ENCODE measurements at places on chromosomes 3 and 15.
A peak's percentile ranks its signal among the peaks of the same experiment; 100 is the strongest.

GRCh38 chr3:47425383-47425778 lies 44.6 kb downstream of the PTPN23 start:
- DNase-seq = no peak

- DNase-seq = no peak
Observed at GRCh38 chr3:196012481-196012880, 69.4 kb downstream of the TFRC start.

DNA sequence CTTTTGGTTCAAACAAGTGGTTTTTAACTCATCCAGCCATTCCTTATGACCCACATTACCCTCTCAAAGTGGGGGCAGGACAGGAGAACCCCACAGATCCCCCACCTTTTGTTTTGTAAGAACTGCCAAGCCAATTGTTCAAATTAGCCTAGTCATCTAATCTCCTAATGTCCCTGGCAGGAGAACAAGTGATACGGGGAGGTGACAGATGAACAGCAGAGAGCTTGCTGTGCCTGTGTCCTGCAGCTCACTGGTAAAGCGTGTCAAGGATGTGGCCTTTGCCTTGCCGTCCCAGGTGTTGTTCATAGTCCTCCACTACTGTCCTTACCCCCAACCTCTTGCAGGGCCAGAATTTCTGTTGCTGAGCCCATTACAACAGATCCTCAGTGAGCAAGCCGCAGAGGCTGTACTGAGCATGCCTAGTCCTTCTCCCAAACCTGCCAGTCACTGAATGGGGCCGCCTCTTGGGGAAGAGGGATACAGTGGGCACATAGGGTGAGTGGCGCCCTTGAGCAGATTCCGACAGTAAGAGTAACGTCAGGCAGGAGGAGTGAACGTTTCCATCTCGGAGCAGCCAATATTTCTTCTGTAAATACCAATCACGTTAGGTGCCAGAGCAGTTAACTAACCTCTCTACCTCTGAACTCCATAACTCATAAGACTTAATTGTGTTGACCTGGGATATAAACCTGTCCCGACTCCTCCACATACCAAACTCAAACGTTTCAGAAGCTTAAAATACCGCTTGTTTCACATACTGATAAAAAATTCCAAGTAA lies 87.4 kb downstream of the ITPR1 start:
- no peak for DNase-seq

- no peak for DNase-seq
Observed at GRCh38 chr3:45848392-45848791, 6.5 kb upstream of the LZTFL1 start.

- no peak for DNase-seq
Observed at GRCh38 chr3:119808843-119809242, 26.9 kb downstream of the NR1I2 start.

DNA sequence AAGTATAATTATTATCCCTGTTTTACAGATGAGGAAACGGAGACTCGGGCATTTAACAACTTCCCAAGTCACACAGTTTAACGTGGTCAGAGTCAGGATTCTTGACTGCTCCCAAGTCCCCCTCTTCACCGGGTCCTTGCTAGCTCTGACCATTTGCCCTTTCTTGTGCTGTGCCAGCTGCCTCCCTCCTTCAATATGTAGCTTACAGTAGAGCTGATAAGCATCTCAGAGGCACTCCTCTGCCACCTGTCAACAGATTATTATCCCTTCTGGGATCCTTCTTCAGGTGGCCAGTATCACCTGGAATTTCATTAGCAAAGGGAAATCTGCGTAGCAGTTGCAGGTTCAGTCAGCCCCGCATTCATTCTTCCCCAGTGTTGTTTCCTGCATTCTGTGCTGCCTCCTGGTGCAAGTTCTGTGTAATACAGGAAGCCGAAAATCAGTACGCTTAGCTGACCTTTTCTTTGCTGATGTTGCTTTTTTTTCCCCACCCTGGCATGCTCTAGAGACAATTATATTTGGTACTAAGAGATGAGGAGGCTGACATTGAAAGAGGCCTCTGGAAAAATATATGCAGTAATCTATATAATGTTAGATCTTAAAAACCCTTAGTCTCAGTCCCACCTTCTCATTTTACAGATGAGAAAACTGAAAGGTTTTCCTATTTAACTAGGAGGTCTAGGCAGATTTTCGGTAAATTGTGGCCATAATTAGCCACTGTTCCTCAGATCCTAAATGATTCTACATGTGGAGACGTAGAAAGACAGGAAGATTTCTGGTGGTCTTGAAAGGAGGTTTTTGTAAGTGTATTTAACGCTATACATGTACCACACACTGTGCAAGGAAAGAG lies 24.8 kb downstream of the TMOD2 start:
- no peak for DNase-seq

DNA sequence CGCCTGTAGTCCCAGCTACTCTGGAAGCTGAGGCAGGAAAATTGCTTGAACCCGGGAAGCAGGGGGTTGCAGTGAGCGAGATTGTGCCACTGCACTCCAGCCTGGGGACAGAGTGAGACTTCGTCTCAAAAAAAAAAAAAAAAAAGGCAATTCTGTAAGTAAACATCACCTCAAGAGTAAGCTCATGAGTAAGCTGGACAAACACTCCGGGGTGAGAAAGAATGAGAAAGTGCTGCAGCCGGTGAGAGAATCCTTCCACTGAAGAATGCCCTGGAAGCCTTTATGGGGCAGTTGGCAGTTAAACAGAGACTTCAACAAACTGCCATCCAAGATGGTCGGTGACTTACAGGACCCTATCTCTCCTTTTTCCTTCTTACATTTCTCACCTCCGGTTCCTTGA lies 47.5 kb downstream of the FEZF2 start:
- DNase-seq = no peak

DNA sequence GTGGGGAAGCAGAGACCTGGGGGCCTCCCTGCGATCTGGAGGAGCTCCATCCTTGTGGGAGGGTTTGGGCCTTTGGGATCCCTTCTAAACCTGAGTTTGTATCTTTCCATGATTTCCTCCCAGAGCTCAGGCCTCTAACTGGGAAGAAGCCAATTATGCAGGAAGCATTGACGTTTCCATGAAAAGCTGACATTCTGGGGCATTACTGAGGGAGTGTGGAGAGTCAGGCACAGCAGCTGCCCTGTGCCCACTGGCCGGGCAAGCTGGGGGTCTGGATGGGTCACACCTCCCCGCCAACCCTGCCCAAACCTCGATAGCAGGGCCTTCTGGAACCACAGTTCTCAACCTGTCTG lies 74.9 kb downstream of the EFCAB12 start:
- DNase-seq = no peak

DNA sequence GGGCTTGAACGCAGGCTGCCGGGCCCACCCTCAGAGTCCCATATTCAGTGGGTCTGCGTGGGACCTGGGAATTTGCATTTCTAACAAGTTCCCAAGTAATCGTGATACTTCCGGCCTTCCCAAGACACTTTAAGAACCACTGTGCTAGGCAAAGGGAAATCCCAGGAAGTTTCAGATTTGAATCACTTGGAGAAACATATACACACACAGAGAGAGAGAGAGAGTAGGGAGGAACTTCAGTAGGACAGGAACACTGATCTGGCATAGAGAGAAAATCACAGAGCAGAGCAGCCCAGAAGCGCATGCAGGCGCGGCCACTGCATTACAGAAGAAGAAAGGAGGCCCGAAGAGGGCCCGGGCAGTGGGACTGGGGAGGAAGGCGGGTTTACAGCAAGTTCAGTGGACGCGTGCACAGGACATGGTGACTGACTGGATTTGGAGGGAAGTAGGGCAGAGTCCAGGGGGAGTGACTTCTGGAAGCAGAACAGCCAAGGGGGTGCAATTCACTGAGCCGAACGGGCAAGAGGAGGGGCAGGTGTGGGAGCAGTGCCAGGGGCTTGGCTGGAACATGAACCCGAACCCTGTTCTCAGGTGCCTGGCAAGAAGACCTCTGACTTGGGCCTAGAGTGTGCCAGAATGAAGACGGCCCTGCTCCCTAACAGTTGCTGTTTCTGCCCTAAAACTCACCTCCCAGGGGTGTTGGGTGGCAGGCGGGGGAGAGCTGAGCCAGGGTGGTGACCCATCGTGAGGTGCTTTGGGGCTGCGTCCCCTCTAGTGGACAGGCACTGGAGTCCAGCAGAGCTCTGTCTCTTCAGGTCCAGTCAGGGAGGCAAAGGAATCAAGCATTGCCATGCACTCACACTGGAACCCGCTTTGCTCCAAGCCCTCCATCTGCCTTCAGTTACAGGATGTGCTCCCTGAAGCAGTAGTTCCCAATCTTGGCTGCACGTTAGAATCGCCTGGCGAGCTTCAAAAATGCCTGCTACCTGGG lies 101.3 kb upstream of the HES1 start:
- DNase-seq = no peak

DNA sequence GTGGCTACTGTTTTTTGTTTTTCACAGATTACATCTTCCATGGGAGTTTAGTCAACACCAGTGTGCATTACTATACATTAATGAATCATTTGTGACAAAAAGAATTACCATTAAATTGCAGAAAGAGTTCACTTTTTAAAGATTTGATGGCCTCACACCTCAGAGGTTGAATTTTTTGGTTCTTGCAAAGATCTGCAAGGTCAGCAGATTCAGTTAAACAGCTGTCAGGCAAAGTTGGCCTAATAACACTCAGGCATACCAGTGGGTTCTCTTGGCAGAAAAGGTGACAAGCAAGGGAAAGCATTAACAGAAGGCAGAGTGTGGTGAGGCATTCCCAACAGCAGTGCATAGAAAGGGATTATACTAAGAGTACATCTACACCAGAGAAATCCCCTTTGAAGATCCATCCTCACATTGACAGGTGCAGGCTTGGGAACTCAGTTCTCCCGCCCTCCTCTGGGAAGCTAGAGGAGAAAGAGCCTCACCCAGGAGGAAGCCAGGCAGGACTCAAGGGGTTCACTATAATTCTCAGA lies 24.3 kb upstream of the PTX3 start:
- no peak for DNase-seq

DNA sequence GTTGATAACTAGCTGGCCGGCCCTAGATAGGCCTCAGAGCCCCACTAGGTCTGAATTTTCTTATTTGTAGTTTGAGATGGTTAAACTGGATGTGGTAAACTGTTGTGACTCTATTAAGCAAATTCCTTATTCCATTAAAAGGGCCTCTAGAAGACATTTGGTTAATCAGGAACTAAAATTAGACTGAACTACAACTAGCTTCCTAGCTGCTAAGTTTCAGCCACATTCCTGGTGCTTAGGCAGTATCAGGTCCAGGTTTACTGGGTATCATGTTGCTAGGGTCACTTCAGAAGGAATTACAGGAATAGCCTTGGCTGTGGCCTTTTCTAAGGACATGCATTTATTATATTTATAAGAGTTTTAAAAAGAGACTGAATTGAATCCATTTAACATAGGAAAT lies 136.3 kb downstream of the PLD1 start:
- no peak for DNase-seq

GRCh38 chr3:141659821-141660613 lies 78.1 kb upstream of the RNF7 start:
- DNase-seq = no peak

GRCh38 chr3:141229132-141229531 lies 2.5 kb upstream of the PXYLP1 start:
- no peak for DNase-seq

DNA sequence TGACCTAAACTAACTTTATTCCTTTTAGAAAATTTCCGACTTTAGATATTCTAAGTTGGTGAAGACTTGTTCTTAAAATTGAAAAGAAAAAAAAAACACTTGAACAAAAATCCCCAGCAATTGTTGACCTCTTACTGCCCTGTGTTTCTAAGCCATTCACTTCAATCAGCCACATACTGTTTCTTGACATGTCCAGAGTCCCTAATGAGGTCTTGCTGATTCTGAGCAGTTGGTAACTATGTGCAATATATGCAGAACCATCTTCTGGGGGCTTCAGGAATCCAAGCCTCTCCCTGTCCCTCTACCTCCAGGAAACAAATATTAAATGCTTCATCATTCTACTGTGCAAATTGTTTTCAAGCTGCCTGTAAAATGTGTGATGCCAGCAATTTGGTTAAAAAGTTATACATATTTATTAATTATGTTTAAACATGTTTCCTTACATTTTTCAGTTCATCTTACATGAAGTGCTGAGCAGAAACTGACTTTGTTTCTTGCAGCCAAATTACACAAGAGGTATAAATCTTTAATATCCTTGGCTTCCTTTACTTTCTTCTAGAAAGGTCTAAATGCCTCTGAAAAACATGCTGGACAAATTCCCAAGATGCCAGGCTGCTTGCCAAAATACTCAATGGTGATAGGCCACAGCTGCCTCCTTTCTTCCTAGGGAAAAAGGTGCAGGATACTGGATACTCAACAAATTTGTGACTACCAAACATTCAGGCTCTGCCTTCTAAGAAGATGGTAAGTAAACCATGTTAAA lies 19.8 kb upstream of the GYG1 start:
- DNase-seq = no peak

- no peak for DNase-seq
Observed at GRCh38 chr3:134315286-134316106, 58.8 kb downstream of the AMOTL2 start.

DNA sequence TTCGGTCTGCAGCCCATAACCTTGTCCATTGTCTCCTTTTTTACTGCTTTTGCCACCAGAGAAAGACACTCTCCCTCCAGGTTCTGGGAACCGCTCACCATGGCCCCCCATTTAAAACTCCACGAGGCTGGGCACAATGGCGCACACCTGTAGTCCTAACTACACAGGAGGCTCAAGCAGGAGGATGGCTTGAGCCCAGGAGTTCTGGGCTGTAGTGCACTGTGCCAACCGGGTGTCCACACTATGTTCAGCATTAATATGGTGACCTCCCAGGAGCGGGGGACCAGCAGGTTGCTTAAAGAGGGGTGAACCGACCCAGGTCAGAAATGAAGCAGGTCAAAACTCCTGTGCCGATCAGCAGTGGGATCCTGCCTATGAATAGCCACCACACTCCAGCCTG lies 28.0 kb upstream of the IDH2 start:
- DNase-seq = no peak

DNA sequence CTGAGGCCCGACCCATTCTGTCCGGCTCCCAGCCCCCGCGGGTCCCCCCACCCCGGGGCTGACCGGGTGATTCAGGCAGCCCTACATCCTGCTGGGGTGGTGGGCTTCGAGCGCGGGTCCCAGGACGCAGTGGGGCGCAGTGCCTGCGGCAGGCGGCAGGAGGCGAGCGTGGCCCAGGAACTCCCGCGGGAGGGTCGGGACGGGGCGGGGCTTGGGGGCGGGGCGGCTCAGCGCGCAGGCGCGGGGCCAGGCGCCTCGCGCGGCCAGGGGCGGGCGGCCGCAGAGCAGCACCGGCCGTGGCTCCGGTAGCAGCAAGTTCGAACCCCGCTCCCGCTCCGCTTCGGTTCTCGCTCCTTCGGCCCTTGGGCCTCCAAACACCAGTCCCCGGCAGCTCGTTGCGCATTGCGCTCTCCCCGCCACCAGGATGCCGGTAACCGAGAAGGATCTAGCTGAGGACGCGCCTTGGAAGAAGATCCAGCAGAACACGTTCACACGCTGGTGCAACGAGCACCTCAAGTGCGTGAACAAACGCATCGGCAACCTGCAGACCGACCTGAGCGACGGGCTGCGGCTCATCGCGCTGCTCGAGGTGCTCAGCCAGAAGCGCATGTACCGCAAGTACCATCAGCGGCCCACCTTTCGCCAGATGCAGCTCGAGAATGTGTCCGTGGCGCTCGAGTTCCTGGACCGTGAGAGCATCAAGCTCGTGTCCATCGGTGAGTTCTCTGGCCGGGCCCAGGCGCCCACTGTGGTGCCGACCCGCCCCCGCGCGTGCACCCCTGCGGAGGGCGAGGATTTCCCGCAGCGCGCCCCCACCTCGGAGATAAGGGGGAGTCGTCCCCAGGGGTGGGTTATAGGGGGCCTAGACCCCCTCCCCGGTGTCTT lies at the start of gene FLNB:
Gene FLNB, plus strand, starts transcription at position 282 of the 885 bp plus-strand sequence. Its CDS starts 143 bp downstream, at position 425.
- DNase-seq = peak; percentile 65

GRCh38 chr3:13676356-13677017 lies 127.6 kb downstream of the FBLN2 start:
- no peak for DNase-seq

Data from stimulated activated CD4-positive, alpha-beta T cell treated with anti-CD3 and anti-CD28 coated beads, Interleukin-1b, Interleukin-23, amount 100 ng/mL, for 1 hour (primary cell).